ENCODE measurements at places on chromosomes 11 and 22. TPM values are rescaled to one million over a fixed set of nuclear protein-coding genes. Genes with fewer than 3 reads are reported as not detected.

- DNase-seq = peak; percentile 26
These were observed 7.2 kb upstream of the RASGRP2 start for GRCh38 chr11:64751136-64751535.

- no peak for DNase-seq
These were observed 67.3 kb upstream of the GRK3 start for GRCh38 chr22:25497181-25497641.

GRCh38 chr11:134837887-134838232 is 425.8 kb upstream of the B3GAT1 start:
- no peak for DNase-seq

GRCh38 chr11:84243629-84244263 is 957.6 kb upstream of the CCDC90B start:
- no peak for DNase-seq

DNA sequence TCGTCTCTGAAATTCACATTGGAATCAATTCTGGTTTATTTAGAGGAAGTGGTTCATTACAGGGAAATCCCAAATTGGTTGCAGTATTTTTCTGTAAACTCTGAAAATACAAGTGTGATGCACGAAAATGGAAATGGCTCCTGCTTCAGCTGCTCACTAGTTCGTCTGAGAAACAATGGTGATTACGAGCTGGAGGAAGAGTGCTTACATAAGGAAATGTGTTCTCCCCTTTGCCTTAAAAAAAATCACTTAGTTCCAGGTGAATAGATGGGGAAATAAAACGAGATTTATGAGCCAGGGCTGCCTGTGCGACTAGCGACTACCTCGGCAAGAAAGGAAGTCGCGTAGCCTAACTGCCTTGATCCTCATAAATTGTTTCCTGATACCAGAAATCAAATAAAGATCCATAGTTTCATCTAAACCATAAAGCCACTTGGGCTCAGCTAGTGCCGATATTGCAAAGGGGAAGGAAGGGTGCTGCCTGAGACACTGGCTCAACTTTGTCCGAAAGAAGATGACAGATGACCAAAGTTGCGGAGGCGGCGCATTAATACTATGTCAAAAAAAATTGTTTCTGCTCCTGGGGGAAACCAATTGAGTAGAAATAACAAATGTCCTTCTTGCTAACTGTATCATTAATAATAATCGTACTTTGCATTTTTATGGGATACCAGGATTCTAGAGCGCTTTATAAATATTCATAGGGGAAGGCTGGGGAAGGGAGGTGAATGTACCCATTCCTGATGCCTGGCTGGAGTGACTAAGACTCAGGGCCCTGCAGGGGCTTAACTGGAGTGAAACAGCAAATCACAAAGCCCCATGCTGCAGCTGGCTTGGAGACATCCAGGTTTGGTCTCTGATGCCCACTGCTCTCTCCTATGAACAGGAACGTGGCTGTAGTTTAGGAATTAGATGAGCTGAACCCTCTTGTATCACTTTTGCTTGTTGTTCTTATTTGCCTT is 185.7 kb downstream of the BLID start:
- no peak for DNase-seq

DNA sequence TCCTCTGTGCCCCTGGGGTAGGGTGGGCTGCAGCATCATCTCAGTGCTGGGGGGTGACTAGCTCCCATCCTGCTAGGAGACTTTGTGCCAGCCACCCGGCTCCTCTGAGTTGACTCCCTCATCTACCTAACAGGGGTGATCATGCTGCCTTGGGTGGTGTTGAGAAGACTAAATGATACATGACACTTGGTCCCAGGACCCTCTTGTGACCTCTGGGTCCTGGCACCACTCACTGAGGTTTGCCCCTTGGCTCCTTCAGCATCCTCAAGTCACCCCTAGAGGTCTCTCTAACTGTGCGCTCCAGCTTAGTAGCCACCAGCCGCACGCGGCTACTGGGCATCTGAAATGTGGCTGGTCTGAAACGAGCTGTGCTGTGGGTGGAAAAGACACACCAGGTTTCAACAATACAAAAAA is 72.1 kb downstream of the LRRC32 start:
- DNase-seq = no peak

DNA sequence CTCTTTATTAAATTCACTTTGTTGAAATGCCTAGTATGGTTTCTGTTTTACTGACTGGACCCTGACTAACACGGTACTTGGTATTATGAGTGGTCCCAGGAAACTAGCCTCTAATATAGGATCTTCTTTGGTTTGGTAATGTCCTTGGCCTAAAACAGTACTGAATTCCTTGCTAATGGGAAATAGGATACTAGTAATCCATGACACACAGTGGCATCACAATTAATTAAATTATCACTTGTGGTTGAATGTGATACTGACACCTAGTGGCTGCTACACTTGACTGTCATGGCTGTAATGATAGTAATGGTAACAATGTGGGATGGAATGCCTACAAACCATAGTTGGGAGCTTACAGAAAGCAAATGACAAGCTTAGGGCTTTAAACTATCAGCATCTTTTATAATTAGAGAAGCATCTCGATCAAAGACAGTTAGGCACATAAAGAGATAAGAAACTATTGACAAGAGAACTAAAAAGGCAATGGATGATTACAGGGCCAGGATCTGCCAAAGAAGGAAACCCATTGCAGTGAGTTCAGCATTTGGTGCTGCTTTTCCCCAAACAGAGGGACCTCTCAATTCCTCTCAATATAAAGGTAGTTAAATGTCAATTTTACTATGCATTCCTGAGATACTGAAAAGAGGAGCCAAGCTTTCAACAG is 8.6 kb downstream of the DNHD1 start:
- DNase-seq = no peak

GRCh38 chr11:66119348-66120133 is 49.5 kb downstream of the PACS1 start:
- DNase-seq = no peak

GRCh38 chr11:38011496-38011895 is 1413.5 kb upstream of the RAG2 start:
- DNase-seq = no peak

DNA sequence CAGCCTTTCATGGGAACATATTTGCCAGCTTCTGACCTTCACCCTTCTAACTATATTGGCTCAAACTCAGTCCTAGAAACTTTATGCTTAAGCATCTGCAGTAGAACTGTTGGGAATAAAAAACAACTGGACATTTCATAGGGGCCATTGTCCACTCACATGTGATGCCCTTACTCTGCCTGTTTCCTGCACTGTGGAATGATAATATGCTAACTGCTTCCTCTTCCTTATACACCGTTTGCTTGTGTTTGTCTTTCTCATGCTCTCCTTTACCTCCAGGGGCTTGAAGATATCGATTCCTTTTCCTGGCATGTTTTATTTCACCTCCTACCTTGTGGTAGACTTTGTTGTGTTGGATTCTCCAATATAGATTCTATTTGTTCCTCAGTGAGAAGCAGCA is 333.0 kb upstream of the DDI1 start:
- DNase-seq = no peak

- no peak for DNase-seq
These were observed 19.9 kb downstream of the BID start for GRCh38 chr22:17754233-17754925.

DNA sequence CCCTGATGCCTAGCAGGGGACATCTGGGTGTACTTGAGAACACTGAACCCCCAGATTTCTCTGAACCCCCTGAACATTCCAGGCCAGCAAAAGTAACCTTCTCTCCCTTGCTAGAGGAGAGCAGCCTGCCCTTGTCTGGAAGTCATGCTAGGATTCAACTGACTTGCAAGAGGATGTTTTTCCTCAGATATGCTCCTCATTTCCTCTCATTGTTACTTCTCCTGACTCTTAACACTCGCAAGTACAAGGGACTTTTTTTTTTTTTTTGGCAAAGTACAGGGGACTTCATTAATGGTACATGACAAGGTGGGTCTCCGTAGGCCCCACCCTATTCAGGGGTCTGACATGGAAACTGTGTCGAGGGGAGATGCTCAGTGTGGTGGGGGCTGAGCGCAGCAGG is 6.3 kb upstream of the MCHR1 start:
- no peak for DNase-seq

- no peak for DNase-seq
These were observed 186.3 kb downstream of the IGLL1 start for GRCh38 chr22:23393721-23394320.

GRCh38 chr11:32615422-32615821 is 31.8 kb downstream of the EIF3M start:
- DNase-seq = no peak

DNA sequence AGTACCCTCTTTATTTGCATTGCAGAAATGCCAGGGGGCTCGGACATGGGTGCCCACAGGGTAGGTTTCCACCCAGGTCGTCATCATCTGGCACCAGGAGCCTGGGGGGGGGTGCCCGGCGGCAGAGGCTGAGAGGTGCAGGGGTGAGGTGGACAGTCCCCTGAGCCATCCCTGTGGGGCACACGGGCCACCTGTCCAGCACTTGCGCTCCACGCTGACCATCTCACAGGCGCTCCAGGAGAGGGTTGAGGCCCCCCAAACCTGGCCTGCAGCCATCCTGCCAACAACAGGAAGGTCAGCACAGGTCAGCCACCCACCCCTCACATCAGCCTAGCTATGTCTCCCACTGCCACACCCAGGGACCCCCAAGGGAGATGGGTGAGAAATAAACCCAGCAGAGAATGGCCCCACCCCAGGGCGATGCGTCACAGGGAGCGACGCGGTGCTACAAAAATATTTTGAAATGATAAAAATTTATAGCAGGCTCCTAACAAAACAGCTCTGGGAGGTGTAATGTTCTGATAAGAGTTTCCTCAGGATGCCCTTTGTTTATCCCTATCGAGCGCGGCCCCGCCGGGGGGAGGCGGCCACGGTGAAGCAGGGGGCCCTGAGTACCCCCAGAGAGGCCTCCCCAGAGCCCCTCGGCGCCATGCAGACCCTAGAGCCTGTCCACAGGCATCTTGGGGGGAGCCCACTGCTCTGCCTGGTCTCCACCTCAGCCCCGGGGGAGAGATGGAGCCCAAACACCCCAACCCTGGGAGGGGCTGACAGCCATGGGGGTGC is 21.0 kb upstream of the GNB1L start:
- peak; percentile 42 for DNase-seq

DNA sequence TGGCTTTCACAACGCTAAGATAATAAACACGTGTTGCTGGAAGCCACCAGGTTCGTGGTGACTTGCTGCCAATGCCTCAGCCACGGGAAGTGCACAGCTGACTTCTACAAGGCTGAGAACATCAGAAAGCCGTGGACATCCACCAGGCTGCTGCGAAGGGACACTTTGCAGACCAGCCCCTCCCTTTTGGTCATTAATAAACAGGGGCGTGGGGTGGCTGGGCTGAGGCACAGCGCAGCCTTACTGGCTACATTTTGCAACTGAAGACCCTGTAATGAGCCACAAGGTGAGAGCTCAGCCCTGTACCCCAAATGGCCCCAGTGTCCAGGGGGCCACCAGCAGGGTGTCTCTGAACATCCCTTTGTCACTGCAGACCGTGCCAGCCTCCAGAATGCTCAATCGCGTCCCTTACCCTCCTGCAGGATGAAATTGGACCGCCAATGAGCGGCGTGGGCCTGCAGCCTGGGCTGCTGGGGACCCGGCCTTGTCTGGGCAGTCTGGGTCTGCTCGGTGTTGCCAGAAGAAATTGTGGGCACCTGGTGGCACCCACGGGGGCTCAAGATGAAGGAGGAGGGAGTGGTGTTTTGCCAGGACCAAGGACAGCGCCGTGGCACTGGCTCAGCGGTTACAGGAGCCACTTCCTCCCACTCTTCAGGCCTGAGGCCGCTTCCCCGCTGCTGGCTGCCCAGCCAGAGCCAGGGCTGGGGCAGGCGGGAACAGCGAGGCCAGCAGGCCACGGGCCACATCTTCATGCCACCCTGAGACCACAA is 181.9 kb downstream of the CTTN start:
- DNase-seq = no peak

DNA sequence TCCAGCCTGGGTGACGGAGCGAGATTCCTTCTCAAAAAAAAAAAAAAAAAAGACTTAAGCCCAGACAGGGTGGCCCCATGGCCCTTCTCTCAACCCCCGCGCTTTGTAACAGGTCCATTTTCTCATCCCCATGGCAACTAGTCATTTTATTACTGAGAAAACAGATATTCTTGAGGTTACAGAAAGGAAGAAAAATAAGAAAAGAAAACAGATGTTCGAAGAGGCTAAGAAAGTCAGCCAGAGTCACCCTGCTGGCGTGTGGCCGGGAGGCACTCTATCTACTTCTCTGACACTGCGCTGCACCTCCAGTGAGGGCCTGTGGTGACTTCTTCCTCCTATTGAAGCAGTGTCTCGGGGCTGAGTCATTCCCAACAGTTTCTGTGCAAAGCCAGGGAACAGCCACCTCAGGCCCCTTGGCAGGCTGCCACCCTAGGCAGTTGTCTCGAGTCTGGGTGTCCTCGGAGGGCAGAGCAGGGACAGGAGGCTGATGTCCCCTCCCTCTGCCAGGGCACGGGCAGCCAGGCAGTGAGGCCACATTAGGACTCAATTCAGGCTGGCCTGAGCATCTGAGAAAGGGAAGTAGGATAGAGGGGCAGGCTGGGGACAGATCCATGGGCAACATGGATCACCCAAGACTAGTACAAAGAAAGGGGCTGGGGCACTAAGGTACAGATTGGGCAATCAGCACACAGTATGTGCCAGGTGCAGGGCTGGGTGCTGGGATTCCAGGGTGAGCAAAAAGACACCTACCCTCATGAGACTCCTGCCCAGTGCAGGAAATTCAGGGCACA is 16.4 kb upstream of the SYVN1 start:
- peak; percentile 93 for DNase-seq

GRCh38 chr11:22163394-22163797 is 29.5 kb upstream of the ANO5 start:
- DNase-seq = no peak

DNA sequence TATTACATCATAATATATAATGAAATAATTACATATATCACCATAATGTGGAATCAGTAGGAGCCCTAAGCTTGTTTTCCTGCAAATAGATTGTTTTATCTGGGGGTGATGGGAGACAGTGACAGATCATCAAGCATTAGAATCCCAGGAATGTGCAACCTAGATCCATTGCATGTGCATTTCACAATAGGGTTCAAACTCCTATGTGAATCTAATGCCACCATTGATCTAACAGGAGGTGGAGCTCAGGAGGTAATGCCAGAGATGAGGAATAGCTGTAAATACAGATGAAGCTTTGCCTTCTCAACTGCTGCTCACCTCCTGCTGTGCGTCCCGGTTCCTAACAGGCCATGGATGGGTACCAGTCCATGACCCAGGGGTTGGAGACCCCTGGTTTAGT is 63.8 kb upstream of the CHORDC1 start:
- no peak for DNase-seq

- DNase-seq = no peak
These were observed 157.8 kb downstream of the EFCAB6 start for GRCh38 chr22:43654271-43654670.

OR51B4 gene
- total RNA-seq = not detected

GAS2L1 gene
- 38.2 TPM for total RNA-seq

NAV2 gene
- 22.4 TPM for total RNA-seq

POLDIP3 gene
- 42.9 TPM for total RNA-seq

ASCL2 gene
- total RNA-seq = 7.5 TPM

TMEM45B gene
- 318 TPM for total RNA-seq

APOC3 gene
- 4,730 TPM for total RNA-seq

All from Peyer's patch (tissue), 4 donors.